ENCODE measurements at places on chromosomes 13 and 19.

DNA sequence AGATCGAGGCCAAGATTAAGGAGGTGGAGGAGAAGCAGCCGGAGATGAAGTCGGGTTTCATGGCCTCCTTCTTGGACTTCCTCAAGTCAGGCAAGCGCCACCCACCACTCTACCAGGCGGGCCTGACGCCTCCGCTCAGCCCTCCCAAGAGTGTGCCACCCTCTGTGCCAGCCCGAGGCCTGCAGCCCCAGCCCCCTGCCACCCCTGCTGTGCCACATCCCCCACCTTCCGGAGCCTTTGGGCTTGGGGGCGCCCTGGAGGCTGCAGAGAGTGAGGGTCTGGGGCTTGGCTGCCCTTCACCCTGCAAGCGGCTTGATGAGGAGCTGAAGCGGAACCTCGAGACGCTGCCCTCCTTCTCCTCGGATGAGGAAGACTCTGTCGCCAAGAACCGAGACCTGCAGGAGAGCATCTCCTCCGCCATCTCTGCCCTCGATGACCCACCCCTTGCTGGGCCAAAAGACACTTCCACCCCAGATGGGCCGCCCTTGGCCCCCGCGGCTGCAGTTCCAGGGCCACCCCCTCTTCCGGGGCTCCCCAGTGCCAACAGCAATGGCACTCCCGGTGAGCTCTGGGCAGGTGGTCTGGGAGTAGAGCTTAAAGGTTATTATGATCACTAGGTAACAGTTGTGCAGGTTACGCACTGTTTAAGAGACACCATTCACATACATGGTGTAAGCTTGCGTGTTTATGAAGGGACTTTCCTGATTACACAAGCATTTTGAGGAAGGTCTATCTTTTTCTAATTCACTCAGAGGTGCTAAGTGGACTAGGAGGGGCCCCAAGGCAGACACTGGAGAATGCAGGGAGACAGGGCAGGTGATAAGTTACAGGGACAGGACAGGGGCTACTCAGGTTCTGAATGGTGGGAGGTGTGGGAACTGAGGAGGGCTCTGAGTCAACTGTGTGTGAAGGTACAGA lies 8.7 kb downstream of the PRR12 start:
- DNase-seq: no peak

- DNase-seq: no peak
Measured at GRCh38 chr13:79780240-79780639, 299.3 kb downstream of the NDFIP2 start.

GRCh38 chr19:48183356-48183755 lies 12.9 kb downstream of the ZSWIM9 start:
- no peak for DNase-seq

DNA sequence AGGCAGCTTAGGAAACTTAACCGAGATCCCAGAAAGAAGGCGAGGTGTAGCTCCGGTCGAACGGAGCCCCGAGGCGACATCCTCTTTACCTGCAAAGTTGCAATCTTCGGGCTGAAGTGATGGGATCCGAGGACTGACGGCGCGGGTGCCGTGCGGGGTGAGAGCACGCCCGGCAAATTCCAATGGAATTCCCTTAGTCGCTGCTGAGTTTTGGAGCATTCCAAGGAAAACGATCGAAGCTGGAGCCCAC lies 141 bp downstream of the TRPC4 start:
- DNase-seq: no peak

- DNase-seq: no peak
Measured at GRCh38 chr19:7905268-7905667, 1.6 kb downstream of the MAP2K7 start.

DNA sequence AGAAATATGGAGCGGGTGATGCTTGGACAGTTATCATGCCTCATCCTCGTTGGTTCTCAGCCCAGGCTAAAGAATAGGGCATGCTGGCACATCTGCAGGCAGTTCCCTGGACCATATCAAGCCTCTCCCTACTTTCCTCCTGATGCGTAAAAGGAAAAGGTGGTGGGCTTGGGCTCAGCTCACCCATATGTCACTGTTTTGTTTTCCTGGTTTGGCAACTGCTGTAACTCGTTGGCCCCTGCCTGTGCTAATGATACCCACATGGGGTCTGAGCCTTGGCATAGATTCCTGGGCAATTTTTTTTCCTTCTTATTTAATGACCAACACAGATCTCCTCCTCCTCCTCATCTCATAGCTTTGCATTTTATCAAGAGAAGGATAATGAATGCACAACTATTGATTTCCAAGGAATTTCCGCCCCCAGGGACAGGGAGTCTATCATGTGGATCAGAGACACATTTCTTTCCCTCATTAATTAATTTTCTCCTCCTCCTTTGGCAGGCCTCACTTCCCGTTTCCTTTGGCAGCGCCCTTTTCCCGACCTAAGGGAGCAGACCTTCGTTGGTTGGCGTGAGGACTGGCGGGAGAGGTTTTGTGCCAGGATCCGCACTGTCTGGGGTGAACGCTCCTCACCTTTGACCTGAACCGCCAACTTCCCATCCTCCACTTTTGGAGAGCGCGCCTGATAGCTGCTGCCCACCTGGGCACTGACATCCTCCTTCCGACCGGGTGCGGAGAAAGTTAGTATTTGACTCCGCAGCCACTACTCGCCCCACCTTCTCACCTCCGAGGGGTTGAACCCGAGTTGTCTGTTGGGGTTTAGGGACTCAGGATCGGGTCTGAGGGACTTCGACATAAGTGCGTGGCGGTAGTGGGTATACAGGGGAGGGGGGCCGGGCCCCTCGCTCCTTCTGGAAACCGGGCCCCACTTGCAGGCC lies 3.4 kb upstream of the POU4F1 start:
- no peak for DNase-seq

- no peak for DNase-seq
Measured at GRCh38 chr19:4972509-4973230, 3.8 kb downstream of the KDM4B start.

DNA sequence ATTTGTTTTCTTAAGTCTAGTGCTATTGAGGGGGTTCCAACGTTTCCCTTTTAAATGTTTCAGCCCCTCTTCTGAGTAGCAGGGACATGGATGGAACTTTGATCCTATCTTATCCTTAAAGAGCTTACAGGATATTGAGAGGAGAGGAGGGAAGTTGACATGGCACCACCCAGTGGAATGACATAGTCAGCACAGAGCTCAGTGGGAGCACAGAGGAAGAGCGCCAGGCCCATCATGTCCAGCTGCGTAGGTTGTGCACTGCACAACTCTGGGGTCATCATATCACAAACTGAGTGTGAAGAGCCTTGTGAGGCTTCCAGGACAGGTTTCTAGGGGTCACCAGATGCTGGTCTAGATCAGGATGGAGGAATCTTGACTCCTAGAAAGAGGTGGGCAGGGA lies 4.6 kb upstream of the CDC42EP5 start:
- no peak for DNase-seq

DNA sequence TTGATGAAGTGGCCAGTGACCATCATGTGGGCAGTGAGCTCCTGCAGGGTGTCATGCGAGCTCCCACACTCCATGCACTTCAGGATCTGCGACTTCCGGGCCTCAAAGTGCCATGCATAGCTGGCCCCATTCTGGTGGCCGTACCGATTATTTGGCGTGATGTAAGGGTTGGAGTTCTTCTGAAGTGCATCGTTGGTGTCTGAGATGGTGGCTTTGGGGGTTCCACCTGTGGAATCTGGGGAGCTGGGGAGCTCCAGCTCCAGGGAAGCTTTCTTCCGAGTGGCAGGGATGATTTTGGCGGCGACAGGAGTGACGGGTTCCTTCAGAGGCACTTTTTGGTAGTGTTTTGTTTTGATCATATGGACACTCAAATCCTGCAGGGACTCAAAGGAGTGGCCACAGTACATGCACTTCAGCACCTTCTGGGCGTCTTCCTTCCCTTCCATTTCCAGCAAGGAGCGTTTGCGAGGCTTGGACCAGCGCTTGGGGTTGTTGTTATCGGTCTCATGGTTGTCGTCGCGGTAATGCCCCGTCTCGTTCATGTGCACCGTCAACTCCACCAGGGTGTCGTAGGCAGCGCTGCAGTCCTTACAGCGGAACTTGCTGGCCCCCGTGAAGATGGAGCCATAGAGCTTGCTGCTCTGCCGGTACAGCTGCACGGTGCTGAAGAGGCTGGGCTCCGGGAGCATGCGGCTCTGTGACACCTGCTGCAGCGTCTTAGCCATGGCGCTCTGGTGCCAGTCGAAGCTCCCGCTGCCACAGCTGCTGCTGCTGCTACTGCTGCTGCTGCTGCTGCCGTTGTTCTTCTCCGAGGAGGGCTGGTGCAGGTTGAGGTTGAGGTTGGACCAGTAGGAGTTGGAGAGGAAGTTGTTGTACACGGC lies 70.4 kb downstream of the TSHZ3 start:
- DNase-seq: no peak

- DNase-seq: no peak
Measured at GRCh38 chr13:51998723-51999509, 12.3 kb downstream of the ATP7B start.

DNA sequence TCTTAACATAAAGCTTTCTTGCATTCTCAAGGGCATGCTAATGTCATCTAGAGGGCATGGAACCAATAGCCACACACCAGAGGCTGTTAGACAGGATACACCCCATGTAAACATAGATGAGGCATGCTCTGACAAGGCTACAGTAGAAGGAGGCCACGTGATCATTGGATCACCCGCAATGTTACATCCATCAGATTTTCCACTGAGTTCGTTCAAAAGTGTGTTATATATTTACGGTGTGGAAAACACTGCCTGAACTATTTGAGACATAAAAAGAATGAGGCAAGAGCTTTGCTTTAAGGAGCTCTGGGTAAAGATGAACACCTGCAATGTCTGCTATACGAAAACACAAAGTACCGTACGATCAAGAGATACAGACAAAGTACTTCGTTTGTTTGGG lies 817.5 kb upstream of the SLC10A2 start:
- DNase-seq: no peak

DNA sequence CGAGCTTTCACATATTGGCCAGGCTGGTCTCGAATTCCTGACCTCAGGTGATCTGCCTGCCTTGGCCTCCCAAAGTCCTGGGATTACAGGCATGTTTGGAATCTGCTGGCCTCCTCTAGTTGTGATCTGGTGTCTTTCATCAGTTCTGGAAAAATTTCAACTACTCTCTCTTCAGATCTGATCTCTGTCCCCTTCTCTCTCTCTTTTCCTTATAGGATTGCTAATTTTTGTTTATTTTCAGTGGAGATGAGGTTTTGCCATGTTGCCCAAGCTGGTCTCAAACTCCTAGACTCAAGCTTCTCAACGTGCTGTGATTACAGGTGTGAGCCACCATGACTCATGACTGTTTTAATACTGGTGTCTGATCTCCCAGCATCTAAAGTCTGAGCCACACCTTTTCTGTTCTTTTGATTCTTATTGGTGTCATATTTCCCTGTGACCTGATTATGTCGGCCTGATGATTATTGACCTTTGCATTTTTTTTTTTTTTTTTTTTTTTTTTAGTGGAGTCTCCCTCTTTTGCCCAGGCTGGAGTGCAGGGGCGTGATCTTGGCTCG lies 10.4 kb upstream of the NANOS2 start:
- DNase-seq: no peak

DNA sequence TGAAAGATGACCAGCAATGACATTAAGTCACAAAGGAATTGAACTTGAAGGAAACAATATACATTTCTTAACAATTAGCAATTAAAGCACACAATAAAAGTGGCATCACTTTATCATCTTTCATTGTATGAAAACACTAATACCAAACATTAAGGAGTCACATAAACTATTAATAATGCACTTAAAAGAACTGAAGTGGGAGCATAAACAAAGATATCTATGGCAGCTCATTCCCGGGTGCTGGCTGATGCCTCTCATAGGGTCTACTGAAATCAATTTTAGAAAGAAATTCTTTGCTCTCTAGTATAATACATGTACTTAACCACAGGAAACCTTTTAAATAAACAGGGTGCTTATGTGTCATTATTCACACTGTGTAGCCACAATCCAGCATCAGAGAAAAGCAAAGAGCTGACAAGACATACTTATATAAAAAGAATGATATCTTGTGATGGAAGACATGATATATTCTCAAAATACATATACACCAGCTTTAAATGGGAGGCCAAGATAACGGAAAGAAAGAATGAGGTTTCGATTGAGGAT lies 1207.8 kb downstream of the EFNB2 start:
- no peak for DNase-seq

DNA sequence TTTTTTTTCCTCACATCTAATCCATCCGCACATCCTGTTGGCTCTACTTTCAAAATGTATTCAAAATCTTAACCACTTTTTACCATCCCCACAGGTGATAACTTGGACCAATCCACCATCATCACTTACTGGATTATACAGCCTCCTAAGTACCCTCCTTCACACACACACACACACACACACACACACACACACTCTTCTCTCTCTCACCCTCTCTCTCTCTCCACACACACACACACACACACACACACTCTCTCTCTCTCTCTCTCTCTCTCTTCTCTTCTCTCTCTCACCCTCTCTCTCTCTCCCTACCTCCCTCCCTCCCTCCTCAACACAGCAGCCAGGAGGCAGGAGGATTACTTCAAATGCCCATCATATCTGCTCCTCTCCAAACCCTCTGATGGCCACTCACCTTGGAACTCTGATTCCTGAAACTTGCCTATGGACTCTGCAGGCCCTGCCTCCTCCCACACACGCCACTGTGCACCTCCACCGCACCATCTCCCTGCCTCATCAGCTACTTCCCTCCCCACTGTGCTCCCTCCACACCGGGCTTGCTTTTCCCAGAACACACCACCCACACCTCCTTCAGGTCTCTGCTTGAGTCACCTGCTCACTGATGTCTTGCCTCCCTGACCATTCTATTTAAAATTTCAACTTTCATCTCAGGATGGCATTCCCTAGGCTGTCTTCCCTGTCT lies 39.7 kb downstream of the RCBTB2 start:
- no peak for DNase-seq

DNA sequence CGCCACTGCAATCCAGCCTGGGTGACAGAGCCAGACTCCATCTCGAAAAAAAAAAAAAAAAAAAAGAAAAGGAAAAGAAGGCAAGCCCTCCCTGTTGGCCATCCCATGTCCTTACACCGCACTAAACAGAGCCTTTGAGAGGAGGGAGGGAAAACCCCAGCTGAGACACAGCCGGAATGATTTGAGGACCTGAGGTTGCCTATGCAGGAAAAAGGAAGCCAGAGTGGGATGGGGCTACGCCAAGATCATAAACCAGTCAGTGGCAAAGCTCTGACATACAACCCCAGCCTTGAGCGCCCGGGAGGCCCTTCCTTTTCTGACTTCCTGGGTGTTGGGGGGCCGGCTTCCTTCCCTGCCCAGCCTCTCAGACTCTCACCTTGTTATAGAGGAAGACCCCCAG lies 12.5 kb upstream of the CHERP start:
- DNase-seq: no peak

- DNase-seq: no peak
Measured at GRCh38 chr13:46339035-46339666, 47.9 kb downstream of the RUBCNL start.

- DNase-seq: no peak
Measured at GRCh38 chr19:28208745-28209144, 1004.2 kb downstream of the UQCRFS1 start.

GRCh38 chr19:29321116-29321515 lies 108.2 kb upstream of the UQCRFS1 start:
- DNase-seq: no peak
